Ammon's horn (tissue), 1 donor: ENCODE measurements at places on chromosomes 5 and 9.

DNA sequence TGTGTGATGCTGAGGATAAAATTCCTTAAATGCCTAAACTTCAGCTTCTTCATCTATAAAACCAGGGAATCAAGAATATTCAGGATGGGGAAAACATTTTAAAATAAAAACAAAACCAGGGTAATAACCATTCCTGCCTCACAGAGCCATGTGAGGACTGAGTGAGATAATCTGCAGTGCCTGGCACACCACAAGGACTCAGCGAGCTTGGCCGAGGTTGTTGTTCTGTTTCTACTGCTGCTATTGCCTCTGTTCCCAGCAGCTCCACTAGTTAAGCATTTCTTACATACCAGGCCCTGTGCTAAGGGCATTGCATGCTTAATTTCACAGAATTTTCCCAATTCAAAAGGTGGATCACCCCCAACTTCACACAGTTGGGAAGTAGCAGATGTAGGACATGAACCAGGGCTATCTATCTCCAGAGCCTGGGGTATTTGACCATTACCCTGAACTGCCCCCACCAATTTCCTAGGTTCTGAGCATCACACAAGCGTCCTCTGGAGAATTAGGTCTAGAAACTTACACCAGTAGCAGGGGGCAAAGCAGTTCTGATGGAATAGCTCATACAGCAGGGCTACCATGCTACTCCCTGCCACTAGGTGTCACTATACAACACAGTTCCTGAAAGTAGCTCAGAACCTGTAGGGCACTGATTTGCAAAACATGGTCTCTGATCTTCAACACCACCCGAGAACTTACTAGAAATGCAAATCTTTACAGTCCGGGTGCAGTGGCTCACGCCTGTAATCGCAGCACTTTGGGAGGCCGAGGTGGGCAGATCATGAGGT, 74.3 kb downstream of the LRSAM1 start:
- DNase-seq = no peak

DNA sequence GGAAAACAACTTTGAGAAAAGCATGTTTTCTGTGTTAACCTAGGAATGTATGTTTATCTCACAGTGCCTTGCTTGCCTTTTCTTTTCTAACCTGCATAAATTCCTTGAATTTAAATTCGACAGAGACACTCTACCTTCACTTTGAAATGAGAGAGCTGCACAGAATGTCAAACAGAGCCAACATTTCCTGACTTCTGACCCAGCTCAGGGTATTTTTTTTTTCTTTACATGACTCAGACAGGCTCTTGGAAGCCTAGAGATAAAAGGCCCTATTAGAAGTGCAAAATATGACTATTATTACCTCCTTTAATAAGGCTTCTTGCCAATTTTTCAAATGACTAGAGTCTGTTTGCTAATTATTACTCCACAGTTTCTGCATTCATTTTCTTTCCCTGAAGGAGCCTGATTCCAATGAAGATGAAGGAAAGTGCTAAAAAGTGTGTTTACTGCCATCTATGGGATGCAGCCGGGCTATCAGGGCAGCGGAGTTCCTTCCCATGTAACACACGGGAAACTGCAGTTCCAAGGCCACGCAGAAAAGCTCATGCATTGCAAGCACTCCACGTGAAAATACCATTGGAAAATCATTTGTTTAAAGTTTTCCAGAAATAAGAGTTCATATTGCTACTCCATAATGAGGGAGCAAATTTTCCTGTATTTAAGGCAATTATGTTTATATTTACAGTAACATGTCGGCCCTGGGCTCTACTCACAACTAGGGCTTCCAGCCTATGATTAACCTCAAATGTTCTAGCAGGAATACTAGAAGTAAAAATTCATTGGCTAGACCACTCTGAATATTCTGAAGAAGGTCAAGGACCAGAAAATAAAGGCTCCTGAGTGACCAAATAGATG, 485.6 kb downstream of the ZSWIM6 start:
- DNase-seq = peak; percentile 91

DNA sequence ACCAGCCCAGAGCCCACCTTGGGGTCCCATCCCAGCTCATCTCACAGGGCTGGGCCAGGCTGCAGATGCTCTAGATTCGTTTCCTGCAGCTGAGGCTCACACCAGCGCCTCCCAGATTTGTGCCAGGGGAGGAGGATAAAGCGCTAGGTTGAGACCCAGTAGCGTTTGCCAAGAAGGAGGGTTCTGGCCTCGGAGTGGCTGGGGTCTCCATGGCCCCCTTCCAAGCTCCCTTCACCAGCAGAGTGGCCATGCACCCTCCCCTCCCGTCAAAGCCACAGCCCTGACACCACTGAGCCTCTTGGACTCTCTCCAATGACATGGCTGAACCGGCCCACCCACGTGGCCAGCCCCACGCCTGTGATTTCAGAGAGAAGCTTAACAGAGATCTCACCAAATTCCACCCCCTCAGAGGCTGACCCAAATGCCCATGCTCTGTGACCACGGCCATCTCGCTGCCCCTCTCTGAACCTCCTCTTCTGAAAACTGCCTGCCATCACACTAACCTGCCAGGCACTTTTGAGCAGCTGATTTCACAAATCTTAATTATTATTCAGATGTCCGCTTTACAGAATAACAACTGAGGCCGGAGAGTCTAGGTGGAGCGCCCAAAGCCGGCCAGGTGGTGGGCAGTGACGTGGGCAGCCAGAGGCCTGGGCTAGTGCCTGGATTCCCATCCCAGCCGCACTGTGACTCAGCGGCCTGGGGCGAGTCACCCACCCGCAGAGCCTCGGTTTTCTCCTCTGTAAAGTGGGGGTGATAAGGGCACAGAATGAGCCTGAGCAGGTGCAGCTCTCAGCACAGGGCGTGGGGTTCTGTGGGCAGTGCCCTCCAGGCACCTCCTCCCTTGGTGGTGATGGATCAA, 155.7 kb downstream of the C9orf50 start:
- no peak for DNase-seq

GRCh38 chr9:108297073-108297472, 558.7 kb downstream of the ACTL7B start:
- peak; percentile 8 for DNase-seq

GRCh38 chr9:21317956-21318923, 13.1 kb upstream of the IFNA5 start:
- peak; percentile 72 for DNase-seq

DNA sequence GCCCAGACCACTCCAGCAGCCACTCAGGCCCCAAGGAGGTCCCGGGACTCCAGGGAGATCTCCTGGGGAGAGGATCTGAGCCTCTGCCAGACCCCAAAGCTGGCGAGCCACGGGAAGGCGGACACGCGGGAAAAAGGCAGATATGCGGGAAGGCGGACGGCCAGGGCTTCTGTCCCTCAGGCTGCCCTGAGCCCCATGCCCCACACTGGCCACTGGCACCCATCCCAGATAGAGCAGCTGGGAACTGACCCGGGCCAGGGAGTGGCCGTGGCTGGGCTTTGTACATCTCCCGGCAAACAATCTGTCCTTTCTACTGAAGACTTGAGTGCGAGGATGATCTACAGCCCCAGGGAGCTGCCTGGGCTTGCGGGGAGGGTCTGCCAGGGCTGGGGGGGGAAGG, 21.1 kb upstream of the NOTCH1 start:
- DNase-seq = peak; percentile 95

GRCh38 chr9:35915681-35916294, 6.5 kb downstream of the SPAAR start:
- DNase-seq = no peak

GRCh38 chr5:177403102-177403791, 2.8 kb upstream of the PFN3 start:
- DNase-seq = no peak

DNA sequence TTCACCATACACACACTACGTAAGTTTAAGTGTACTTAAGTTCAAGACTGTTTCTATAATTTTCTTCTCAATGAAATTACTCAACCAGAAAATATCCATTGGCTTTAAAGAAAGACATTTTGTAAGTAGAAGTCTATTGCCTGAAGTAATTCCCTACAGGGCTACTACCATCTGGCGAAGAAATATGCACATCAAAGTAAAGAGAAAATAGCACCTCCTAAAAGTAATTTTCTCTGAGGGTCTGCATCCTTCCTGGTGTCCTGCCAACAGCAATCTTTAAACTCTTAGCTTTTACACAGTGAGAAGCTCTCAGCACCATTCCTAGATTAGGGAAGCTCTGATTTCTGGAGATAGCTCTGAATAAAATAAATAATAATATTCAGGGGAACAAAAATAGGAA, 498.5 kb upstream of the TYRP1 start:
- DNase-seq = no peak

- DNase-seq = peak; percentile 44
Measured at GRCh38 chr5:175856408-175857100, 14.8 kb upstream of the CPLX2 start.

DNA sequence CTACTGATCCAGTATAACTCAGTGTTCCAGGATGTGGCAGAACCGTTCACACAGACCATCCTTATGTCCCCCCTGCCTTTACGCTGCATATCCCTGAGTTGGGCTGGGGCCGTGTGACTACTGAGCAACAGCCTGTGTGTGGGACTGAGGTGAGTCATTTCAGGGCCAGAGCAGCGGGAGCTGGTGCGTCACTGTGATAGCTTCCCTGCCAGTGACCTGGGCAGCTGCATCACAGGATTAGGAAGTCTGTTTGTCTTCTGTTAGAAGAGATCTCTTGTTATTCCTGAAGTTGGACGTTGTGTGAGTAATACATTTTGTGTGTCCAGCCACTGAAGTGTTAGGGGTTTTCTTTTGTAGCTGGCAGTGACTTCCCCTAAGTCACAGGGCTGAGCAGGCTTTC, 35.6 kb downstream of the TPPP start:
- no peak for DNase-seq

- DNase-seq = no peak
Measured at GRCh38 chr5:57448751-57449150, 33.9 kb downstream of the ACTBL2 start.

DNA sequence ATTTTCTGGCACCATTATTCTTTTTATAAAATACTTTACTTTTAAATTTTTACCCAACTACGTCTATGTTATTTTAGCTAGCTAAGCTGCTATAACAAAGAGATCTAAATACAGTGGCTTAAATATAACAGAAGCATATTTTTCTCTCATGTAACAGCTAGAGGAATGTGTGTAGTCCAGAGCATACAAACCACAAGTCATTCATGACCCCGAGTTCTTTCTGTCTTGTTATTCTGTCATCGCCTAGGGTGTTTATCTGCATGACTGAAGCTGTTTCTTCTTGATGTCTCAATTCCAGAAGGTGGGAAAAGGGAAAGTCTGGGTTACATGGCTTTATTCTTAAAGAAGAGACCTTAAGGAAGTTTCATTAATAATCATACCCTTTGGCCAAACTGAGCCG, 136.9 kb upstream of the RFX3 start:
- DNase-seq = no peak

- DNase-seq = no peak
Measured at GRCh38 chr5:148125641-148126040, 42.7 kb upstream of the SPINK14 start.

GRCh38 chr9:14271093-14271673, 42.8 kb downstream of the NFIB start:
- peak; percentile 67 for DNase-seq

- no peak for DNase-seq
Measured at GRCh38 chr9:85420750-85421149, 321.0 kb downstream of the AGTPBP1 start.

DNA sequence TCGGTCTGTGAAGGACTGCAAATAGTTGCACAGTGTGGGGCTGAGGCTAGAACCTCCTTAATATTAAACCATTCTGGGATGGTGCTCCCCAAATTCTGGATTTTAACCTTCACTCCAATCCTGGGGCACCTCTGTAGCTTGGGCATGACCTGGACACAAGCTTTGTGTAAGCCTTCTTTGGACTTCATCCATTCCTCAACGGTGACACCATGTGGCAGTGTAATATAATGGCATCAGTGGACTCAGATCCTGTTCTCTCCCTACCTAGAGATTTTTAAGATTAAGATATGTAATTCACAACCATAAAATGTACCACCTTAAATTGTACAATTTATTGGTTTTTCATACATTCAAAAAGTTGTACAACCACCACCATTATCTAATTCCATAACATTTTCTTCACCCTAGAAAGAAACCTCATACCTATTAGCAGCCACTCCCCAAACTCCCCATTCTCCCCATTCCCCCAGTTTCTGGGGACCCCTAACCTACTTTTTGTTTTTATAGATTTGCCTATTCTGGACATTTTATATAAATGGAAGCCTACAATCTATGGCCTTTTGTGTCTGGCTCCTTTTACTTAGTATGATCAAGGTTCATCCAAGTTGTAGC, 4.8 kb upstream of the PLGRKT start:
- DNase-seq = peak; percentile 85

DNA sequence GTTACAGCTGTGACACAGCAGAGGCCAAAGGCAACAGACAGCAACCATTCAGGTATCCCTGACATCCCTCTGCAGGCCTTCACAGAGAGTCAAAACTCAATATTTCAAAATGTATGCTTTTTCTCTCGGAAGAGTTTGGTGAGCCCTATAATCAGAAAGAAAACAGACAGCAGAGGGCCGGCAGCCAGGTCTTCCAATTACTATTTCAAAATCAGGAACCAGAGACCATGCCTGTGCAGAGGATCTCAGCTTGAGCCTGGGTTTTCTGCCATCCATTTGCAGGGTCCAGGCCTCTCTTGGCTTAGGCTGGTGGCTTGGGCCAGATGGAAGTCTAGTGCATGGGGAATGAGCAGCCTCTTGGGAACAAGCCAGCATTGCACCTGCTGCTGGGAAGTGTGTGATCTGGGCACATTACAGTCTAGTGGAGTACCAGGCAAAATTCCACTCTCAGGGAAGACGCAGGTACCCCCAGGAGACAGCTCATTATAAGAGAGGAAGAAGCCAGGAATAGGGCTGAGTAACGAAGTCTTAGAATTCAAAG, 231.3 kb downstream of the ENC1 start:
- no peak for DNase-seq
